Natural killer cell treated with Interleukin-12 subunit alpha and Interleukin-12 subunit beta and Interleukin-15 and Interleukin-18, amount 100 ng/mL, for 72 hours (primary cell): ENCODE measurements at places on chromosomes 4 and X. TPM values are rescaled to one million over a fixed set of nuclear protein-coding genes. Genes with fewer than 3 reads are reported as not detected.

- H3K4me3 ChIP-seq, result no peak overlapping the region
- no peak for DNase-seq
- no peaks in the 10 kb centered on the region for H3K4me1 ChIP-seq
- H3K27me3 ChIP-seq, result no peaks in the 10 kb centered on the region
Observed at GRCh38 chr4:125704726-125705125, 390.0 kb downstream of the FAT4 start.

GRCh38 chrX:17529151-17529745 lies 154.2 kb downstream of the NHS start:
- H3K36me3 ChIP-seq, result no peaks in the 10 kb centered on the region
- no peak for DNase-seq
- H3K4me3 ChIP-seq, result no peak overlapping the region

The RS1 gene
- total RNA-seq, result not detected

GRCh38 chrX:8520178-8520577 lies 55.5 kb downstream of the VCX3B start:
- H3K4me3 ChIP-seq, result no peak overlapping the region
- H3K27ac ChIP-seq, result no peak overlapping the region
- H3K27me3 ChIP-seq, result no peaks in the 10 kb centered on the region
- DNase-seq, result no peak

The USP51 gene
- total RNA-seq, result 0.45 TPM
